ENCODE measurements at places on chromosomes 7 and 10. TPM values are rescaled to one million over a fixed set of nuclear protein-coding genes. Genes with fewer than 3 reads are reported as not detected.

Gene AKR1C8
- total RNA-seq: not detected

Gene GNG11
- total RNA-seq: 93.0 TPM

Gene GIMAP1
- 0.26 TPM for total RNA-seq

Gene CNPY1
- total RNA-seq: not detected

Gene PLEKHS1
- total RNA-seq: not detected

Gene CCDC3
- 21.1 TPM for total RNA-seq

Gene PPP1R9A
- total RNA-seq: 0.81 TPM

Gene ZNF398
- 6.7 TPM for total RNA-seq

Gene PUS7
- total RNA-seq: 14.9 TPM

Gene DLX6
- not detected for total RNA-seq

Gene SLC26A3
- not detected for total RNA-seq
